Right atrium auricular region (tissue), 2 donors: ENCODE measurements at places on chromosomes 6 and 20.
A peak's percentile ranks its signal among the peaks of the same experiment; 100 is the strongest.

- DNase-seq: no peak
Observed at GRCh38 chr6:119966484-119966883, 616.9 kb upstream of the MAN1A1 start.

- DNase-seq: no peak
Observed at GRCh38 chr6:165484178-165484889, 174.9 kb upstream of the C6orf118 start.

DNA sequence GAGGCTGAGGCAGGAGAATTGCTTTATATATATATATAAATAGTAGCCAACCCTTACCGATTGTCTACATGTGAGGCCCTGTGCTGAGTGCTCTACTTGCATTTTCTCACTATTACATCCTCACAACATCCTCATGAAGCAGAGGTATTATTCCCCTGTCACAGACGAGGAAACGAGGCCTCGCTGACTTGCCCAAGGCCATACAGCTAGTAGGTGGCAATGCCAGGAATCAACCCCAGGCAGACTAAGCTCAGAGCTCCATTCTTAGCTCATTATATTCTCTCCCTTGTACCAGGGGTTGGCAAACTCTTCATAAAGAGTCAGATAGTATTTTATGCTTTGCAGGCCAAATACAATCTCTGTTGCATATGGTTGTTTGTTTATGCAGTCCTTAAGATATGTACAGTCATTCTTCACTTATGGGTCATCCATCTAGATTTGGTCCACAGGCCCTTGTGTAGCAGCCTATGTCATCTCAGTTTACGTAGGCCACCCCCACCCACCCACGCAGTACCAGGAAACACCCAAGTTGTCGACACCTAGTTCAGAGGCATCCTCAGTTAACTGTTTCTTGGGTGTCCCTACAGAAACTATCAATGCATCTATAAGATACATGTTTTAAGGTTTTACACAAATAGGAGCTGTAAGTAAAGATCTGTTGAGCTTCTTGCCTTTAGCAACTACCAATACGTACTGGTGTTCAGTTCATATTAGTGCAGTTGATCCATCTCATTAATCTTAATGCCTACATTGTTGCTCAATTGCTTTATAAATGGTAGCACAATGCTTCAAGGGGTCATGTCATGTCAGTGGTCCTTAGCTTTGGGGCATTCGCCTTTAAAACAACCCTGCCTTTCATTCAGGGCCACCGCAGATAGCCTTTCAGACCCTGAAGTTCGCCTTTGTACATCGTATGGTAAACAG, 3.0 kb downstream of the CASS4 start:
- DNase-seq: no peak

GRCh38 chr6:26107935-26108334, 20.7 kb downstream of the HFE start:
- no peak for DNase-seq

DNA sequence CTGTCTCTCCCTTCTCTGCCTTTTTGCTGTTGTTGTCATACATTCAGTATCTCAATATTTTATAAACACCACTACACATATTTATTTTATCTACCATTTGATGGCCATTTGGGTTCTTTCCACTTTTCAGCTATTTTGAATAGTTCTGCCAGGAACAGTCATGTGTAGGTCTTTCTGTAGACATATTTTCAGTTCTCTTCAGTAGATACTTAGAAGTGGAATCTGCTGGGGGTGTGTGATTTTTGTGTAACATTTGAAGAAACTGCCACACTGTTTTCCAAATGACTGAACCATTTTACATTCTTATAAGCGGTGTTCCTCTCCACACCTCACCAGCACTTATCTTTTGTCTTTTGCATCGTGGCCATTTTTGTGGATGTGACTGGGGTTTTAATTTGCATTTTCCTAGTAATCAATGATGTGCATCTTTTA, 197.7 kb downstream of the ARID1B start:
- no peak for DNase-seq

- DNase-seq: no peak
Observed at GRCh38 chr20:58212636-58213035, 15.8 kb downstream of the ANKRD60 start.

DNA sequence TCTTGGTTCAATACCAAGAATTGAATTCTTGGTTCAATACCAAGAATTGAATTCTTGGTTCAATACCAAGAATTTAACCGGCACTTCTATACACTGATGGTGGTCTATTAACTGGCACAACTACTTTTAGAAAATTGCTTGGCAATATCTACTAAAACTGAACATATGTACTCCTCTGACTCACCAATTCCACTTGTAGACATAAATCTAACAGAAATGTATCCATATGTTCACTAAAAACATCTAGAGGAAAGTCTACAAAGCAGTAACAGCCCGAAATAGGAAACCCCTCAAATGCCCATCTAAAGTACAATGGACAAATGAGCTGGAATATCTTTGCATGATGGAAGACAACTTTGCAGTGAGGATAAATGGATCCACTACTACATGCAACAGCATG, 71.9 kb downstream of the KIF16B start:
- no peak for DNase-seq

DNA sequence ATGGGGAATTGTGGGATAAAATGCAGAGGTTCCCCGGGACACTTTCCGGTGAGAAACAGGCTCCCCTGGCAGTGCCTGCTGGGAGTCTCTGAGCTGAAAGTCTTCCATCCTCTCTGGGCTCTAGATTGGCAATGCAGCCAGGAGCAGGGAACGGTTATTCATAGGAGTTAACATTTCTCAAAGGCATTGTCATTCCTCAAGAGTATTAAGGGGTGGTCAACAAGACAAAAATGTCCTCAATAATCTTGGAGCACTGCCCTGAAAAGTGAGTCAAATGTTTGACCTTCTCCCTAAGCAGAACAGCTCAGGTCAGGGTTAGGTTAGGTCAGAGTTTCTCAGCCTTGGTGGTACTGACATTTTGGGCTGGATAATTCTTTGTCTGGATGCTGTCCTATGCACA, 13.2 kb downstream of the BPIFB1 start:
- DNase-seq: no peak

- DNase-seq: no peak
Observed at GRCh38 chr20:60255415-60255814, 297.2 kb downstream of the CDH26 start.

DNA sequence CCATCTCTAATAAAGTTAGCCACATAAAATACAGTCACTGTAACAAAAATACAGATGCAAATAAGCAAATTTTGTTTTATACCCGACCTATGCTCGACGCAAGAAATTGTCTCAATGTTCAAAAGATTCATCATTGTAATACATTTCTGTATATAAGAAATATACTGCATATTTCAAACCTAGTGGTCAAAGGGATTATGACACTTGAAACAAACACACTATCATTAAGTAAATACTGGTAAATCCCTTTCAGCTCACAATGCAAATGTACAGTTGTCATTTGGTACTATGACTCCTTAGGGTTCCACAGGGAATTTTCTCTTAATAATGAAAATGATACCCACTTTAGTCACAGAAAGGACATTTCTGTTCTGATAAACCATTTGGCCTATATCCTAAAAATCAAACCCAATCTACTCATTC, 2.2 kb downstream of the HIVEP2 start:
- no peak for DNase-seq

GRCh38 chr6:169366258-169366901, 112.7 kb upstream of the THBS2 start:
- no peak for DNase-seq

GRCh38 chr6:149862922-149863697, 1.0 kb downstream of the LRP11 start:
- peak; percentile 75 for DNase-seq
